NCI-H2107 (cell line): ENCODE measurements at places on chromosomes 12 and 14.
A peak's percentile ranks its signal among the peaks of the same experiment; 100 is the strongest.

DNA sequence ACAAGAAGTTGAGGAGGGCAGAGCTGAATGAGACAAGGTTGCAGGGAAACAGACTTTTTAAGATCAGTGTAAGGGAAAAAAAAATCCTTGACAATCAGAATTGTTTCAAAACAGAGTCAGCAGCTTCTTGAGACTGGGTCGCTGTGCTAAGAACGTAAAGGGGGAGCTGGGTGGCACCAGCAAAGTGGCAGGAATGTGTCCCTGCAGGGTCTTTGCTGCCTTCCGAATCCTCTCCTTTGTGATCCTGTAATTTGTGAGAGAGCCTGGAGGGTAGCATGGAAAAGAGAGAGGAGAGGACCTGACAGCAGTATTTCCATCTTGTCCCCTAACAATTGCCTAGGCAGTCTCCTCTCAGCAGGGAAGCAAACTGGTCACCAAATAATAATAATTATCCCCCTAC, 472.8 kb downstream of the RGS6 start:
- DNase-seq, result no peak

DNA sequence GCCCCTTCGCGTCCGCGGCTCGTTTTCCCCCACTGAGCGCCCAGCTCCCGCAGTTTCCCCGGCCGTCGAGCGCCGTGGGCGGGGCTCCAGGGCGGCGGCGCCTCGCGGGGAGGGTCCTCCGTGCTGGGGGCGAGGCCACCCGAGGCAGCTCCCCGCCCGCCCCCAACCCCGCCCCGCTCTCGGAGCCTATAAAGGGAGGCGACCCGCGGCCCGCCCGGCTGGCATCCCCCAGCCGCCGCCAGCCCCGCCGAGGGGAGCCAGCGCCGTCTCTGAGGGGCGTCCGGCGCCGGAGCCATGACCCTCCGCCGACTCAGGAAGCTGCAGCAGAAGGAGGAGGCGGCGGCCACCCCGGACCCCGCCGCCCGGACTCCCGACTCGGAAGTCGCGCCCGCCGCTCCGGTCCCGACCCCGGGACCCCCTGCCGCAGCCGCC, at the start of gene TAMALIN:
Gene TAMALIN (plus strand): TSS at position 221 of the 432 bp plus-strand sequence. CDS start 74 bp downstream, at position 295.
- DNase-seq, result peak; percentile 62

DNA sequence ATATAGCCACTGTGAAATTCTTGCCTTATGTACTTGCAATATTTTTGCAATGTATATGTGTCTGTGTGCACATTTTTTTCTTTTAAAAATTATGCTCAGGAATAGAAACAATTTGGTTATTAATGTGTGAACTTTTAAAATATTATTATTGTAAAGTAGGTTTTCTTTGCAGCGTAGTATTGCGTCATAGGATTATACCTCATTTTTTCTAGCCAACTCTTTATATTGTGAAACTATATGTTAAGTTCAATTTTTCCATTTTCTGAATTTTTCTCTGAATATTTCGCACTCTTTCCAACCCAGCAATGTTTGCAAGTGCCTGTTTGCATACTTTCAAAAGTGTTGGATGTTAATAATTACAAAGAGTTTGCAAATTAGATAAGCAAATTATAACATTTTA, 471.6 kb upstream of the LMO3 start:
- no peak for DNase-seq

GRCh38 chr14:71121711-71122110, 214.5 kb downstream of the PCNX1 start:
- DNase-seq, result no peak

GRCh38 chr14:56751471-56751870, 58.8 kb downstream of the OTX2 start:
- no peak for DNase-seq

GRCh38 chr12:49825360-49825970, 2.7 kb downstream of the NCKAP5L start:
- no peak for DNase-seq

- no peak for DNase-seq
Observed at GRCh38 chr14:71433303-71433702, 498.9 kb upstream of the RGS6 start.
